ENCODE measurements at places on chromosomes 12 and 14.

GRCh38 chr12:66290716-66291200, 11.5 kb upstream of the HELB start:
- no peak for DNase-seq

- DNase-seq = peak; percentile 16
These were observed 48.0 kb downstream of the SLC17A8 start for GRCh38 chr12:100404769-100405407.

DNA sequence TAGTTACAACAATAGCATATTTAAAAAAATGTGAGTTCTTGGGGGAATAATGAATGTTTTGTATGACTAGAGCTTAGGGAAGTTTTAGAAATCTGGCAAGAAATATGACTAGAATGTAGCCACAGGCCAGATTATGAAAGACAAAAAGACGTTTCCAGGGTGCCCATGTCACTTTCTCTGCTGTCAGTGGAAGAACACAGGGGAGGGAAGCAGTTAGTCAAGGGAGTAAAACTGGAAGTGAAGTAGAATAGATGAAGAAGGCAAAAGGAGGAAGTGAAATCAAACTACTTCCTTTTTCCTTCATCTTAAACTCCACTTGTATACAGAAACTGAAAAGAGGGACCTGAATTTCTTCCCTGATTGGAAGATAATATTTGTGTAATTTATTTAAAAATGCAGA, 81.2 kb upstream of the ATP2B1 start:
- DNase-seq = no peak

- DNase-seq = peak; percentile 88
These were observed 26.9 kb downstream of the FBXW8 start for GRCh38 chr12:116937640-116938039.

DNA sequence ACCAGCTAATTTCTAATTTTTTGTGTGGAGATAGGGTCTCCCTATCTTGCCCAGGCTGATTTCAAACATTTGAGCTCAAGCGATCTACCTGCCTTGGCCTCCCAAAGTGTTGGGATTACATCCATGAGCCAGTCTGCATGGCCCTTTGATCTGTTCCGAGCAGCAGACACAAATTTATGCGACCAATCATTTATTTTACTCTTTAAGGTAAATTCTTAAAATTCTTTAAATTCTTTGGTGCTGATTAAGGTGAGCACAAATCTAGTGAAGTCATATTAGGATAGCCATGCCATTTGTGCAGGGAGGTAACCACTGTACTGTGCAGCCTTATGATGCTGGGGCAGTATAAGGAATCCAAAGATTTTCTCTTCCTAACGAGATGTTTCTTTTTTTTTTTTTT, 135.7 kb downstream of the SRGAP1 start:
- DNase-seq = no peak

DNA sequence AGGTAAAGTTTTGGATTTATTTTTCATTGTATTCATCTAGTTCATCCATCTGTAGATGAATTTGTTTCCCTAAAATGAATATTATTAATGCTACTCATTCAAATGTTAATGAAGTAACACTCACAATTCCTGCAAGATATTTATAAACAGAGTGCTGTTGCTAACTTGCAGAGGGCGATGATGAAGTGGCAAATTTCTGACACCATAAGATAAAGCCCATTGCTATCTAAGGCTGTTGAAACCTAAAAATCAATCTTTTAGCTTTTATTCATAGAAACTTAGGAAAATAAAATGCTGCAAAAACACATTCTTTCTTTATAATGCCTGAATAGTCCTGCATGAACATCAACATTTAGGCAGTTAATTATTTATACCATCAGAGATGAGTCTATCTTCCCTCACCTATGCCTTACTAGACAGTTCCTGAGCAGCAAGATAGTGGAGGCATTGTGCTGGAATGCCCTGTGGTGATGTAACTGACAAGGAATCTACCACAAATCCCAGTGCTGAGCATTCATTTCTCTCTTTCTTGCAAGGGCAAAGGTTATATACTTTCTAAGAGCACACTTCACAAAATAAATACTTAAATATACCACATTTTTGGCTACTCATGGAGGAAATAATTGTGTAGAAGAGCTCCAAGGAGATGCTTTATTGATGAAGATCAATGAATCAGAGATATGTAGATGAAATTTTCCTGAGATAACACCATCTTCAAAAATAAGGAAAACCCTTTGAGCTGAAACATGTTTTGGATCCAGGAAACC, 57.6 kb downstream of the LMNTD1 start:
- no peak for DNase-seq

- no peak for DNase-seq
These were observed 26.8 kb downstream of the EMP1 start for GRCh38 chr12:13223179-13223804.

DNA sequence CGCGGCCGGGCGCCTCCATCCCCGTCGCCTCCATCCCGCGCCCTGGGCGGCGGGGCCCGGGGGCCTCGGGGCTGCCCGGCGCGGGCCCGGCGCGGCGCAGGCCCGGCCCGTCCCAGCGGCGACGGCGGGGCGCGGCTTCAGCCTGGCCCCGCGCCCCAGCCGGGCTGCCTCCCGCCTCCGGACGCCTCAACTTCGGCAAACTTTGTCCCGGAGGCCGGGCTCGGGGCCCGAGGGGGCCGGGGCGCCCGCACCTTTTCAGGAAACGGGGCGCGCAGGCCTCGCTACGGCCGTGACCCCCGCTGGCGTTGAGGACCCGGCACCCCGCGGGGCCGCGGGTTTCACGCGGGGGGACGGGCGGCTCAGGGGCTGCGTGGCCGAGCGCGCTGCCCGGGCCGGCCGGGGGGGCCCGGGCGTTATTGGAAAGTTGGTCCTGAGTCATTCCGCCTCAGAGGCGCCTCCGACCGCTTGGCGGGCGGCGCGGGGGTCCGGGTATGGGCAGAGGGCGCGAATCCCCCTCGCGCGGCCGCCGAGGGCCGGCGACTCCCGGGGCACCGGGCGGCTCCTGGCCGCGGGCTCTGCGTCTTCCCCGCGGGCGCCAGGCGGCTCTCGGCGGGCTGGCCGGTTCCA, 575 bp downstream of the TRAF3 start:
- DNase-seq = no peak

DNA sequence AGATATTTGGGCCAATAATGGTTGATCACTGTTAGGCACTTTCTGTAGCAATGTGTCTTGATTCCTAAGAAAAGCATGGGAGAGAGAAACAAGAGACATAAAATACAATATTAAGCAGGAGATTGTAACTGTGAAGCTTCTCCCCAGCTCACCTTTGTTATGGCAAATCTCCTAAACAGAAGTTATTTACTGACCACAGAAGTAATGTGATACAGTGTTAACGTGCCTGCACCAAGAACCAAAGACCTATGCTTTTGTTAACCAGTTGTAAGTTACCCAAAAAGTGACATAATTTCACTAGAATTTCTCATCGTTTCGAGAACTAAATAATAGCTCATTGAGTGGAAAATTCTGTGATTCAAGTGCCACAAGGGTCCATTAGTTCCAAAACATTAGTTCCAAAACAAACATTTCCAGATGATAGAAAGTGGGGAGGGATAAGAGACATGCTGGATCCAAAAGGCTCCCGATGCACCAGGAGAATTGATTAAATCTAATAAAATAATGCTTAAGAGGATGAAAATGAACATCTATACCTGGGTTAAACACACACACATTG, 14.3 kb downstream of the RERG start:
- DNase-seq = no peak

DNA sequence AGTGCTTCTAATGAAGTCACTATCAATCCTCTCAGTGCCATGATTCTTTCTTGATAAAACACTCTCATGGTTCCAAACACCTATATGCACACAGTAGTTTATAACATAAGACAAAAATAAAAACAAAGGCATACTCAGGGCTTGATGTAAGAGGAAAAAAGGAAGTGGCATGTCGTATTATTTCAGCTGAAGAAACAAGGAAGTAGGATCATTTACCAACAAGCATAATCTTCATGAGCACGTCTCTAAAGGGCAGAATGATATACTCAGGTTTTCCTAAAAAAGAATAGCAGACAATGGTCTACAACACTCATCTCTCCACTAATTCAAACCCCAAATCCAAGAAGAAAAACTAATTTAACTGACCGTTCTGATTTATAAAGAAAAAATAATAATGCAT, 33.9 kb downstream of the NUMB start:
- no peak for DNase-seq

DNA sequence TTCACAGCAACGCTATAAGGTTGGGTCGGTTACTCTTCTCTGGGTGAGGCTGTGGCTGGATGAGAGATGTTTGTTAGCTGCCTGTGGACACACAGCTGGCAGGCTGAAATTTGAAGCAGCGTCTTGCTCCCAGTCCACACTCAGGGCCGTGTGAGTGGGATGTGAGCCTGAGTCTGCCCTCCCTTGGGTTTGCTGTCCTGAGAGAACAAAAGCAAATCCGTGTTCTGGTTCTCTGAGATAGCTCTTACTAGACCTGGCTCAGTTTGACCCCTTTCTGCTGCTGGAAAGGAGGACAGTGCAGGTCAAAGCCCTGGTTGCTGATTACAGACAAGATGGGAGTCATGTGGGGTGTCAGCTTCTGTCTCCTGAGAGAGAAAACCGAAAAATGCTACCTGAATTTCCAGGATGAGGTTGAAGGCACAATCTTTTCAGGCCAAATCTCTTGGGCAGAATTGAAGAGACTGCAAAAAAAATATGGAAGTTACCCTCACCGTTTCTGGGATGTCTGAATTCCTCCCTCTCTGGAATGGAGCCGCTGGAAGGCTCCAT, 270.8 kb downstream of the ZFP36L1 start:
- DNase-seq = no peak

- DNase-seq = no peak
These were observed 78.0 kb downstream of the METTL25 start for GRCh38 chr12:82436354-82436753.

- DNase-seq = no peak
These were observed 692 bp downstream of the SPIC start for GRCh38 chr12:101475751-101476305.

GRCh38 chr12:2034633-2035430, 18.0 kb upstream of the CACNA1C start:
- DNase-seq = peak; percentile 85

- no peak for DNase-seq
These were observed 45.9 kb downstream of the AEBP2 start for GRCh38 chr12:19485240-19485639.

DNA sequence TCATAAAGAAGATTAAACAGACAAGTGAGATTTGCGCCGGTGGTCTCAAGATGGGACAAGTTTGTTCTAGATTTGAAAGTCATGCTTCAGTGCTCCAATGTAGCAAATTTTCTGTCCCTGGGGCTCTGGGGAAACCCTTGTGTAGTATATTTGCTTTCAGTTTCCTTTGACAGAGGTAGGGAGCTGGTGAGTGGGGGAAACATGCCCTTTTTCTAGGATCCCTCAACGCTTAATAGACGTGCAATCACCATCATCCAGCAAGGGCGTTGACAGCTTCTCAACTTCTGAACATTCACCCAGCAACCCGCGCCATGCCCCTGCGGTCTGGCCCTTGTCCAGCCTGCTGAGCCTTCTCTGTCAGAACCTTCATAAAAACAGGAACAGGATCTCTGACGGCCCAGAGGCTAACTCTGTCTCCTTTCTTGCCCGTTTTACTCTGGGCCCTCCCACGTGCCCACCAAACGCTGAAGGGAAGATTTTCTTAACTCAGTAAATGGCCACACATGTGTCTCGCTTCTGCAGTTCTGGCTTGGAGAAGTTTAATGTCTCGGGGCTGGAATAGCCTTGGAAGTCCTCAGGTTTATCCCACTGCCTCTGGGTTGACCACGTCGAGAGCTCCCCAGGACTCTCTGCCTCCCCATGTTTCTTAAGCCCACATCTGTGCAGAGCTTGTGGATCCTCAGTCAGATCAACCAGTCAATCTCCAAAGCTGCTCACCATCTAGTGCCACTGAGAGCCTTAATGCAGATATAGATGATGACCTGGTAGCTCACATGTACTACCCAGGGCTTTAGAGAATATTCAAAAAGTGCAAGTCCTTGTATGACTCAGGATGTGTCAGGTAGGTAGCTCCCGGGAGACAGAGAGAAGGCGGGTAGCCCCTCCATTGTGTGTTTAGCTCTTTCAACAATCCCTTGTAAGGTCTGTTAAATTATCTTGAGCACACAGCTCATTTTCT, 58.1 kb upstream of the CCND2 start:
- no peak for DNase-seq

- peak; percentile 79 for DNase-seq
These were observed 54.3 kb downstream of the GALNT9 start for GRCh38 chr12:132275110-132275531.

GRCh38 chr12:54329759-54330158, 4.8 kb downstream of the COPZ1 start:
- no peak for DNase-seq

DNA sequence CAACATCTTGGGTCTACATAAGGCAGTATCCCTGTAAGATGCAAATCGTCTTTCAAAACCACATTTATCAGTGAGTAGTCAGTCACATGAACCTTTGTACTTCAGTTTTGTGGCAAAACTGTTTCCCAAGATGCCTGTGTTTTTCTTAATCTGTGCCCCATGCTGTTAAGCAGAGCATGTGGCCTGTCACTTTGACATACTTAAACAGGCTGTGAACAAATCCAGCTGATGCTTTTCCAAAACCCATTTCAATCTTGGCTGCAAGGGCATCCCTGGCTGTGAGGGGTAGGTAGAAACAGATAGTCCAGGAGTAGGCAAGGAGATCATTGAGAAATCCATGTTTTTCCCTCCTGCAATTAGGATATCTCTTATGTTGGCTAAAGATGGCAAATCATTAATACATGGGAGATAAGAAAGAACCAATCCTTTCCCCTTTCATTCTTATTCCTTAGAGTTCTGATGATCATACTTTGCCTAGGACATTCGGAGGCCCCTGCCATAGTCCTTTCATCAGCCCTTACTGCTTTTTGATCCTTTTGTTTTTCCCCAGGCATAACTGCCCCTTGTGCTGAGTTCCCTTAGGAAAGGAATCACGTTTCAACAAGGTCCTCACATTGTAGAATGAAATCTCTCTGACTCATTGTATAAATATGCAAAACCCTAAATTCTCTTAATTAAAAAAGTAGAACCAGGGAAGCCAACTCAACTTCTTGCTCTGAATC, 121.1 kb upstream of the EEA1 start:
- DNase-seq = no peak

GRCh38 chr14:93308686-93309345, 24.0 kb downstream of the BTBD7 start:
- no peak for DNase-seq

- DNase-seq = no peak
These were observed 693 bp downstream of the MAP3K9 start for GRCh38 chr14:70808416-70809224.

- DNase-seq = no peak
These were observed 56.3 kb downstream of the FGD4 start for GRCh38 chr12:32455607-32456071.

DNA sequence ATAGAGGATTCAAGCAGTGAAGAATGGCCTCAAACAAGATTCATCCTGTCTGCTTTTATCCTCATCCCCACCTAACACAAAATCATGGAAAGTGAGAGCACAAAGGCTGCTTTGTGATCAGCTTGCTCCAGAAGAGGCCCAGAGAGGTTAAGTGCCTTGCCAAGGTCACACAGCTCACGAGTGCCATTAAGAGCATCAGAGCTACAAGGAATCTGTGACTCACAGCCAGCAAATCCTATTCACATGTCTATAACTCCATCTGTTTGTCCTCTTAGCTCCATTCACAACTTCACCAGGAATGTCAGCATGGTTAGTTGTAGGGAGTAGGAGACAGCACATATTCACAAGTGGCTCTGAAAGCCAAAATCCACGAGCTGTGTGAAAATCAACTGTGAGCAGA, 79.8 kb downstream of the TTC9 start:
- DNase-seq = no peak

GRCh38 chr12:14618983-14619382, 51.3 kb upstream of the PLBD1 start:
- no peak for DNase-seq

Measured in renal pelvis (tissue), 12 donors.